ENCODE measurements at places on chromosomes 16 and 17.
A peak's percentile ranks its signal among the peaks of the same experiment; 100 is the strongest.

- no peak for DNase-seq
Observed at GRCh38 chr17:80737106-80738019, 192.7 kb downstream of the RPTOR start.

DNA sequence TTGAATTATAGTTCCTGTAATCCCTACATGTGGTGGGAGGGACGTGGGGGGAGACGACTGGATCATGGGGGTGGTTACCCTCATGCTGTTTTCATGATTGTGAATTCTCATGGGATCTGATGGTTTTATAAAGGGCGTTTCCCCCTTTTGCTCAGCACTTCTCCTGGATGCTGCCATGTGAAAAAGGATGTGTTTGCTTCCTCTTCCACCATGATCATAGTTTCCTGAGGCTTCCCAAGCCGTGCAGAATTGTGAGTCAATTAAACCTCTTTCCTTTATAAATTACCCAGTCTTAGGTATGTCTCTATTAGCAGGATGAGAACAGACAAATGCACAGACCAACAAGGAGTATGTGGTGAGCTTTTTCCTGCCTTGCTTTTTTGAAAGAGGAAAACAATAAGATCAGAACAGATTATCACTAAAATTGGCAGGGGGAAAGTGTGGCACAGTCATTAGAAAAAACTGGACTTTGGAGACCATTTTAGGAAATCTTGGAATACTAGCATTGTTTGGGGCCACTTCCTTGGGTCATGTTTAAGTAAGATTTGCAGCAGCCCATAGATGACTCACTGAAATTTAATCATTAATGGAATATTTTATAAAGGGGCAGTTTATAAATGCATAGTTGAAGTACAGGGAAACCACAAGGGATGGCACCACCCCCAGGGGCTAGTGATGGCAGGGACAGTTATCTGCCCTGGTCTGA, 352.8 kb downstream of the CDH13 start:
- DNase-seq = no peak

DNA sequence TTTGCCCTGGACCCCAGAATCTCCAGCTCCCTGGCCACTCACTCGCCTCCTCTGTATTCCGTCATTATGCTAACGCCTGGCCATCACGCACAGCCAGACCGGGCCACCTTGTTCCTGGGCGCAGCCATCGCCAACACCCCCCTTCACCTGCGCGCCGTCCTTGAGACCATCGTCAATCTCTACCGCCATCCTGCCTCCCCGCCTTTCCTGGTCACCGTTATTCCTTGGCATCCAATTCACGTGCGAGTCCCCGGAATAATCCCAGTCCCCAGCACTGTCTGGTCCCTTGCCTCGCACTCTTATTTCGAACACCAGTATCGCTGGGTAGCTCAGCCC, 541 bp downstream of the VKORC1 start:
- peak; percentile 50 for DNase-seq

GRCh38 chr16:11238272-11239202, 17.5 kb downstream of the SOCS1 start:
- DNase-seq = no peak

GRCh38 chr17:45021607-45022287, 29.7 kb downstream of the DCAKD start:
- DNase-seq = peak; percentile 67

- no peak for DNase-seq
Observed at GRCh38 chr16:82655072-82655714, 28.4 kb downstream of the CDH13 start.

- no peak for DNase-seq
Observed at GRCh38 chr16:85751698-85752501, 1.0 kb upstream of the C16orf74 start.

DNA sequence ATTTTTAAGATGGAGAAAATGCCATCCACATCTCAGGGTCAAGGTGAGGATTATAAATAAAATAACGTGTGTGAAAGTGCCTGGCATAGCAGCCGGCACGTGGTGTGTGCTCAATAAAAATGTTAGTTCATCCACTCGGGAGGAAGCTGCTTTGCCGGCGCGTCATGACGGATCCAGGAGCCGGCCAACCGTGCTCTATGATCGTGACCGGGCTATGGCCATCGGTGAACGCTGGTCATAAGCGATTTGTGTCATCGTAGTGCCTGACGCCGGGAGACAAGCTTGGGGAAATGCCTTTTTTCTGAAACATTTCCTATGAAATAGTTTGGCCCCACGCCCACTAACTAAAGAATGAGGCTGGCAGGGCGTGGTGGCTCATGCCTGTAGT, 74.0 kb downstream of the CMC2 start:
- no peak for DNase-seq

GRCh38 chr17:40463122-40463550, 19.9 kb downstream of the IGFBP4 start:
- DNase-seq = no peak

DNA sequence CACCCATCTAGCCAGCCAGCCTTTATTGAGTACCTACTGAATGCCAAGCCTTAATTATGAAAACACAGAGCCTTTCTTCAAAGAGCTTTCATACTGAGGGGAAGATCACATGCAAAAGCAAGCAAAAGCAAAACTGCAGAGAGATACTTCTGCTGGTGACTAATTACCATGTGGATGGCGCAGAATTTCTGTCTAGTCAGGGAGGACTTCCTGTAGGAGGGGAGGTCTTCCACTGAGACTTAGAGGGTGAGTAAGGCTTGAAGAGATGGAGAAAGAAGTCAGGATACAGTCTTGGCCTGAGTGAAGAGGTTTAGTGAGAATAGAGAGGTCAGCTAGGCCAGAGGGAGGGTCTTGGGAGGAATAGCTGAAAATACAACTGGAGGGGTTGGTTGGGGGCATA, 53.9 kb upstream of the CCL2 start:
- DNase-seq = no peak

GRCh38 chr17:68020409-68020756, 15.2 kb upstream of the KPNA2 start:
- no peak for DNase-seq

GRCh38 chr16:72536723-72537435, 364.9 kb upstream of the PMFBP1 start:
- DNase-seq = no peak

DNA sequence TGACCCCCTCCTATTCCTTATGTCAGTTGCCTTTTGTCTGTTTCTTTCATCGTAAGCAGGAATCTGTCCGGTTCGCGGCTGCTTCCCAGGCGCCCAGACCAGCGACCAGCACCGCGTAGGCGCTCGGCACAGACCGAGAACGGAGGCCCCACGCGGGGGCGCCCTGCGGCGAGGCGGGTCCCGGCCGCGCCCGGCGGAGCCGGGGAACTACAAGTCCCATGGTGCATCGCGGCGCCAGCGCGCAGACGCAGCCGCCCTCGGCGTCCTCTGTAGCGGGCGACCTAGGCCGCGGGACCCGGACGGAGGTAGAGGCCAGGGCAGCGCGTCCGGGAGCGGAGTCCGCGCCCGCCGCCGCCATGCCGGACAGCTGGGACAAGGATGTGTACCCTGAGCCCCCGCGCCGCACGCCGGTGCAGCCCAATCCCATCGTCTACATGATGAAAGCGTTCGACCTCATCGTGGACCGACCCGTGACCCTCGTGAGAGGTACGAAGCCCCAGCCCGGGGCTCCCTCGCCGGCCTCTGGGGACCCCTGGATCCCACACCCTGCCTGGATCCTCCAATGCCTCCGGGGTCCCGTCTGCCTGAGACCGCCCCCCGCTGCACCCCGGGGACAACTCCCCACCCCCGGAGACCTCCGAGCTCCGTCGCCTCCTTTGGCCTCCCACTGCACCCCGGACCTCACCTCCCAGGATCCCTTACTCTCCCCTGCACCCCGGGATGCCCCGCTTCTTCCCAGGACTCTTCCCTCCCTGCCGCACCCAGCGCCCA, at the start of gene NDUFB10:
NDUFB10 (plus strand) TSS at position 270 of the 771 bp plus-strand sequence; CDS start at position 357, 87 bp downstream.
- DNase-seq = peak; percentile 90

- no peak for DNase-seq
Observed at GRCh38 chr17:79786930-79787643, 9.1 kb downstream of the CBX2 start.

GRCh38 chr16:69931631-69932030, 19.5 kb upstream of the CLEC18A start:
- no peak for DNase-seq

DNA sequence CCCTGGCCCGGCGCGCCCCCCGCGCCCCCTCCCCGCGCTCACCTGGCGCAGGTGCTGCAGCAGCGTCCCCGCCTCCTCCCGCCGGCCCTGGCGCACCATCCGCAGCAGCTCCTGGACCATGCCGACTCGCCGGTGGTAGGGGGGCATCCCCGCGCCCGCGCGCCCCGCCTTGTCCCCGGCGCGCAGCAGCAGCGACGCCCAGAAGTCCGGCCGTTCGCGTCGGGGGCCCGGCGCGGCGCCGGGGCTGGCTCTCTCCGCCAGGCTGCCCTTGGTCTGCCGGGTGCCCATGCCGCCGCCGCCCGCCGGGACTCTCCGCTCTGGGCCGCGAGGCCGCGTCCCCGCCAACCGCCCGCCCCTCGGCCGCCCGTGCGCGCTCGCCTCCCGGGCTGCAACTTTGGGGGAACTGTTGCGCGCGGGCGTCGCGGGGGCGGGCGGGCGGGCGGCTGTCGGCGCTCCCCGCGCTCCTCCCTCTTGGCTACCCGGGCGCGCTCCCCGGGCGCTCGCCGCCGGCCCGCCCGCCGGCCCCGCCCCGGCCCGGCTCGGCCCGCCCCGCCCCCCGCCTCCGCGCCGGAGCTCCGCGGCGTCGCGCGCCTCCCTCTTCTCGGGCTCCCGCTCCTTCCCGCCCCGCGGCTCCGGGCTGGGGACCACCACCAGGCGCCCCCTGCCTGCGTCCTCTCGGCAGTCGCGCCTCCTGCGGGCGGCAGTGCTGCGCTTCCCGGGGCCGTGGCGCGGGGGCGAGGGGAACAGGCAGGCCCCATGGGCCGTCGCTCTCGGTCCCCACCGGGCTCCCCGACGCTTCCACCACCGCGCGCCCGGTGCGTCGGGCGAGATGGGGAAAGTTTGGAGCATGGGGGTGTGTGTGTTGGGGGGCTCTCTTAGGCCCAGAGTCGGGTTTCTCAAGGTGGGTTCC, at the start of gene LRRC75A:
LRRC75A (minus strand) TSS at position 491 of the 910 bp plus-strand sequence; CDS start at position 288, 203 bp downstream.
- peak; percentile 79 for DNase-seq

DNA sequence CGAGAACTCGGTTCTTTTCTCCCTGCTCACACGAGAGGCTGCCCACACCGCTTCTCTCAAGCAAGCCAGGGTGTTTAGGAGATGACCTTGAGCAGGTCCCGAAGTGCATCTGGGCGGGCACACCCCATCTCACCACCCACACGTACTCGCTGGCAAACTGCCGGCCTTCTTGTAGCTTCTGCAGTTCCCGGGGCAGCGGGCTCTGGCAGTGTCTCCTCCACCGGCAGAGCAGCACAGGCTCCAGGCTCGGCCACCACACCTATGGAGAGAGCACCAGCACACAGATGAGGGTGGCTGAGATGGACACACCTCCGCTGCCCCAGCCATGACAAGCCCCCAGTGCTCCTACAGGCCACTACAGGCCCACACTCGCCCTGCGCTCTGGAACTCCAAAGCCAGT, 23.5 kb downstream of the ZNF276 start:
- no peak for DNase-seq

GRCh38 chr16:85227084-85227945, 115.0 kb upstream of the CIBAR2 start:
- DNase-seq = no peak

GRCh38 chr17:38794221-38794620, 5.1 kb downstream of the PIP4K2B start:
- DNase-seq = no peak

DNA sequence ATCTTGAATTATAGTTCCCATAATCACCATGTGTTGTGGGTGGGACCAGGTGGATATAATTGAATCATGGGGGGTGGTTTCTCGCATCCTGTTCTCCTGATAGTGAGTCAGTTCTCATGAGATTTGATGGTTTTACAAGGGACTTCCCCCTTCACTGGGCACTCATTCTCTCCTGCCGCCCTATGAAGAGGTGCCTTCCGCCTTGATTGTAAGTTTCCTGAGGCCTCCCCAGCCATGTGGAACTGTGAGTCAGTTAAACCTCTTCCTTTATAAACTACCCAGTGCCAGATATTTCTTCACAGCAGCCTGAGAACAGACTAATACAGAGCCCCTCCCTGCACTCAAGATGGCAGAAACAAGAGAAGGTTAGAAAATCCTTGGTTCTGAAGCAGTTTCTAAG, 26.4 kb downstream of the LDAF1 start:
- no peak for DNase-seq

- DNase-seq = no peak
Observed at GRCh38 chr17:19357761-19358160, 4.8 kb downstream of the B9D1 start.

- no peak for DNase-seq
Observed at GRCh38 chr17:12982224-12982623, 35.6 kb downstream of the ELAC2 start.

DNA sequence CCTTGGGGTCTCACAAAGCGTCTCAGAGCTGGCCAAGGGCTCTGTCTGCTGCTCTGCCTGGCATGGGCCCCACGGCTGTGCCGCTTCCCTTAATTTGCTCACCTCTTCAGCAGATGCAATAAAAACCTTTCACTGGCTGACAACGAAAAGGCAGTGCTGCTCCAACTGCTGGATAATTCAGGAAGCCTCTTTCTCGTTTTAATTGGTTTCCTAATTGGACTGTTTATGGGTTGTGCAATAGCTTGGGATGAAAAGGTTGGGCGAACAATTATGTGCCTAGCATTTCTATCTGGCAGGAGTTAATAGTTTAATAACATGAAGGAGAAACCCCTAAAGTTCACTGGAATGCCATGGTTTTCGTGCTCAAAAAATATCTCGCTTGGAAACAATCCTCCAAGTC, 234.1 kb upstream of the IRX5 start:
- DNase-seq = peak; percentile 46

GRCh38 chr17:10360578-10360977, 12.2 kb downstream of the MYH13 start:
- no peak for DNase-seq

- peak; percentile 89 for DNase-seq
Observed at GRCh38 chr17:28335959-28336871, 654 bp downstream of the TNFAIP1 start.

DNA sequence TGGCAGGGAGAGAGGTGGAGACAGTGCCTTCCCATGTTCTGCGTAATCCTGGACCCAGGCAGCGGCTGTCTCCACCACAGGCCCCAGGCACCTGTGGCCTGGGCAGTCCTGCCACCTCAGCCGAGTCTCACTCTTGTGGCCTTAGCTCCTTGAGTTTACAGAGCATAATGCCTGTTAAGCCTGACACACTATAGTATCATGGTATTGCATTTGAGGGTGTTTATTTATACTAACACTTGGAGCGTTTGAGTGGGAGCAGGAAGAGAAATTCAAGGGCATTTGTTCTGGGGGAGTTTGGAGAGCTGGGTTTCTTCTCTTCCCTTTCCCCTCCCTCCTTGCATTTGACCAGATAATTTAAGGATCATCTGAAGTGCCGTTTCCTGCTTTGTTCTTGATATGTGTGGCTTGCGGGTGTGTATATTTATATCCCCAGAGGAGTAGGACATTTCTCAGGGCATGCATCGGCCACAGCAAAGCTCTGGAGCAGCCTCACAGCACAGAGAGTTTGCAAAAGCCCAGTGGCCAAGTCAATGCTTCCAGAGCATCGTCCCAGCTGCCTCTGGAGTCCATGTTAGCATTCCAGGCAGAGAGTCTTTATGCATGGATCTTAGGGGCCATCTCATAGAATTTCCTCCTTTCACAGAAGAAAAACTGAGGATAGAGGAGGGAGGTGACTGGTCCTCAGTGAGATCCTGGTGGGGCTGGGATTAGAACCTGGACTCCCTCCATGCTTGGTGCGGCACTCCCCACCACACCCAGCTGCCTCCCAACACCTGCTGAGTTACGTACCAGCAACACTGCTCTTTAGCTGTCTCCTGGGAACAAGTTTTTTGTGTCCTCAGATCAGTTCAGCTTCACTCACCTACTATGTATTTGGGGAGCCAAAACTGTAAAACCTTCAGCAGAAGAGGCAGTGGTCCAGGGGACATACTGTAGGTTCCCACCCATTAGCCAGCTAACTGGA, 222.8 kb downstream of the CCDC182 start:
- DNase-seq = no peak

GRCh38 chr16:24955975-24956731, 59.0 kb downstream of the ARHGAP17 start:
- DNase-seq = no peak

Measured in brain (organoid and tissue), 16 donors.